GM06990 (cell line): ENCODE measurements at places on chromosomes 12 and 14.

GRCh38 chr14:22485649-22486048 lies 103.4 kb downstream of the DAD1 start:
- DNase-seq: no peak

GRCh38 chr12:29792853-29793252 lies 9.1 kb upstream of the TMTC1 start:
- no peak for DNase-seq

GRCh38 chr12:15769586-15769985 lies 19.6 kb downstream of the EPS8 start:
- DNase-seq: no peak

GRCh38 chr14:64082837-64083236 lies 211.3 kb downstream of the ESR2 start:
- no peak for DNase-seq

DNA sequence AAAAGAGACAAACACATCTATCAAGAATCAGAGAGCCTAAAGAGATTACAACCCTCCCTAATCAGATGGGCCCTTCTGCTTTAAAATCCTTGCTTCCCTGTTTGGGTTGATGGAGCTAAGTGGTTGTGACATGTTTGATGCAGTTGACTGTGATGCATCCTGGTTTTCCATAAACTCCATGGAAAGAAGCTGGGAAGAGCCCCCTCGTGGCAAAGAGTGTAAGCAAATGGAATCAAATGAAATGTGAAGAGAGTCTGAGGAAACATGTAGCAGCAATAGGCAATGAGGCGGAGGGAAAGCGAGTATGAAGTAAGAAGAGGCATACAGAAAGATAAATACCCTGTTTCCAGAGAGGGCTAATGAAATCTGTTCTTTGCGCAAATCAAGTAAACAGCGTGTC lies 70.4 kb upstream of the SLCO1C1 start:
- DNase-seq: no peak

DNA sequence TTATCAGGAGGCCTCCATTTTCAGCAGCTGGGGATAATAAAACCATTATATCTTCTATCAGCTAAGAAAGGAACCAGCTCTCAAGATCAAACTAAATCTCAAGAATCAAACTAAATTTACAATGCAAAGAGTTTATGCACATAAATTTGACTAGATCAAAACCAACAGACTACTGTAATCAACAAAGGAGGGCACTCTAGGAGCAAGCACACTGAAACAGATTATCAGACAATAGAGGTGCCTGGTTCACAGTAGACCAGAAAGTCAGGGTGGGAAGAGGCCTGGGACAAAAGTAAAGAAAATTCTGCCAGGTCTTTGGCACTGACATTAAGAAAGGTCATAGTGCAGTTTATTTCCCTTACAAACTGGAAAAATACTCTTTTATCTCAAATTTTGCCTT lies 61.0 kb downstream of the HECTD4 start:
- DNase-seq: no peak

GRCh38 chr12:72677139-72677538 lies 405.0 kb downstream of the TRHDE start:
- DNase-seq: no peak

DNA sequence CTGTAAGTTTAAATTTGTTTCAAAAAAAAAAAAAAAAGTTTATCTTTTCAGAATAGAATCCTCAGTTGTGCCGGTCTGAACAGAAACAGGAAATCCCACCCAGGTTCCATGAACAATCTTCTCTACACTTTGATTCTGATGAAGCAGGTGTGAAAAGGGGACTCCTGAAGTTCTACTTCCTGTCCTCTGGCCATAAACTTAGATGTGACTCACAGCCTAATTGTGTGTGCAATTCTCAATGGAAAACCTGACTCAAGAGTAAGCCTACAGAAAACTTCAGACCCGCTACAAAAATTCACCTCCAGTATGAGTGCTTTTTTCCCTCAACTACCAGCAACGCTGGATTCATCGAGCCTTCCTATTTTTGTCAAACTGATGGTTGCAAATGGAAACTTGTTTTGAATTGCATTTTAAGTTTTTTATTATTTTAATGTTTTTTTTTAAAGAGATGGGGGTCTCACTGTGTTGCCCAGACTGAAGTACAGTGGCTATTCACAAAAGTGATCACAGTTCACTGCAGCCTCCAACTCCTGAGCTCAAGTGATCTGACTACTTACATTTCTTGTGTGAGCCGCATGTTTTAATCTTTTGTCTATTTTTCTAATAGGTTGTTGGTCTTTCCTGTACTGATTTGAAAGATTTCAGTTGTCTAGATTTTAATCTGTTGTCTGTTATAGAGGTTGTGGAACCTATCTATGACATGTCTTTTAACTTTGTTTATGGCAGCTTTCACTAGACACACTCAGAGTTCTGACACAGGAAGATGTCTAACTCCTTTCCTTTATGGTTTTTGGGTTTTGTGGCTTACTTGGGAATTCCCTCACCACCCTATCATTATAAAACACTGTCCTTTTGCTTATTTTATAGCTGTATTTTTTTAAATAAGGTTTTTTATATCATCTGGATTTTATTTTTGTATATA lies 37.6 kb downstream of the ATG14 start:
- no peak for DNase-seq

DNA sequence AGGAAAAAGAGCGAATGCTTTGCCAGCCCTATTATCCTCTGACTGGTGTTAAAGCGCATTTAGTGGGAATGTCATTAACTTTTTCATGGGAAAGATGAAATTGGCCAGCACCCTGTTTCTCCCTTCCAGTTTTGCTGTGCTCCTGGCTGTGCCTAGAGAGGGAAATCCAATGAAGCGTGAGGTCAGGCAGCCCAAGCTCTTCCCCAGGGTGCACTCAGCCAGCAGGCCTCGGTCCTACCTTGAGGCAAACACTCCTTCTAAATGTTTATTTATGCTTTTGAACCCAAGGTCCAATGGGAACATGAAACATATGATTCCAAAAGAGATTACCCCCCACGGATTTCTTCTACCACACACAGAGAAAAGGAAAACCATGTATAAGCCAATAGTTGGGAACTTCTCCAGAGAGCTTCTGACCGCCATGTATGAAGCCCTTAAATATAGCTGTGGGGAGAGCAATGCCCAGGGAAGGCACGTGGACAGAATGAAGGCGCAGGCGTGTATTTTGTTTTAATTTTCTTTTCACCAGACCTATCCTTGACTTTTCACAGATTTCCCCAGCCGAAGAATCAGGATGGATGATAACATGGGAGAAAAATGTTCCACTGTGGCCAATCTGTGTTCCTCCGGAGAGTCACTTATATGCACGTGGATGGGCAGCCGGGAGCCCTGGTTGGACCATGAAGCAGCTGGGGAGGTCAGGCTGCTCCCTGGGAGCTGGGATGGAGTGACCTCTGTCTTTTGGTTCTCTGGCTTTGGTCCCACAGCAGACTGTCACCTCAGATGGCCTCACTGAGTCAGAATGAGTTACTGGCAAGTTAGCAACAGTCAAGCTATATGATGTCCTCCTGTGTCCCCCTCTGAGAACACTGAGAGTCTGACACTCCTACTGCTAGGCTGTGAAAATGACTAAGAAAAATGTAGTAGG lies 37.3 kb downstream of the GPR135 start:
- no peak for DNase-seq

DNA sequence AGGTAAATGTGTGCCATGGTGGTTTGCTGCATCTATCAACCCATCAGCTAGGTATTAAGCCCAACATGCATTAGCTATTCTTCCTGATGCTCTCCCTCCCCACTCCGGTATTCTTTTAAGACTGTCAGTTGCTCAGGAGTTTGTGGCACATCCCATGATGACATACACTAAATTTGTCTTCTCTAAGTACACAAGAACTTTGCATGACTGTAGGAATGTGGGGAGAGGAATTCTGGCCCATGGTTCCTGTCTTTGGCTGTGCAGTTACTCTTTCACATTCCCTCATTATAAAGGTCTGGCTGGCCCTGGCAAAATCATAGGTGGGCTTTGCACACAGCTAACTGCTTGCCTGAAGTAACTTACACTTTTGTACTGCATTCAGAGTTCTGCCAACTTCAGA lies 30.3 kb downstream of the HMGA2 start:
- DNase-seq: no peak

DNA sequence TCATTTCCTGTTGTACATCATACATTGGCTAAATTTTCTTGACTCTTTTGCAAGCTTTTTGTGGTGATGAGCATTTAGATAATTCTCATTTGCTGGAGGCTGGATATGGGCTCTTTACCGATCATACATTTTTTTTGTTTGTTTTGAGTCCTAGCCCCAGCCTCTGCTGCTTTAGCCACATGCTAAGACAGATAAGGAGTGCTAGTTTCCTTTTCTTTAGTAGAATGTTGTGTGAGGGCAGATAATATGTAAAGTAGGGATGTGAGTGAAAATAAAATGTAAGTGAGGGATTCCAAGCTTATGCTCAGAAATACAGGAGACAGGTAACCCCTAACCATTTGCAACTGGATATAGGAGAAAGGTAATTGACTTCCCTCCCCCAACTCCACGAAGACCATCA lies 405.7 kb downstream of the TRHDE start:
- no peak for DNase-seq

DNA sequence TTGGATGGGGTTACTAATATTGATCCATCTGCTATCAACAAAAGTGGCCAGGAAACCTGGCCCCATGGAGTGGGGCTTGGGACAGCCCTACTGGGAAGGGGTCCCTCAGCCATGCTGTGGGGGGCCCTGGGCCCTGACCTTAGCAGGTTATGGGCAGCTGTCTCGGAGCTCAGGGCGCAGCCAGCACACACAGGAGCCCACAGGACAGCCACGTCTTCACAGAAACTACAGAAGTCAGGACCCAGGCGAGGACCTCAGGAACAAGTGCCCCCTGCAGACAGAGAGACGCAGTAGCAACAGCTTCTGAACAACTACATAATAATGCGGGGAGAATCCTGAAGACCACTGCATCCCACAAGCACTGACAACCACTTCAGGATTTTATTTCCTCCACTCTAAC lies 11.9 kb upstream of the FKBP11 start:
- no peak for DNase-seq

GRCh38 chr12:117143008-117143532 lies 43.9 kb upstream of the TESC start:
- peak; percentile 48 for DNase-seq

DNA sequence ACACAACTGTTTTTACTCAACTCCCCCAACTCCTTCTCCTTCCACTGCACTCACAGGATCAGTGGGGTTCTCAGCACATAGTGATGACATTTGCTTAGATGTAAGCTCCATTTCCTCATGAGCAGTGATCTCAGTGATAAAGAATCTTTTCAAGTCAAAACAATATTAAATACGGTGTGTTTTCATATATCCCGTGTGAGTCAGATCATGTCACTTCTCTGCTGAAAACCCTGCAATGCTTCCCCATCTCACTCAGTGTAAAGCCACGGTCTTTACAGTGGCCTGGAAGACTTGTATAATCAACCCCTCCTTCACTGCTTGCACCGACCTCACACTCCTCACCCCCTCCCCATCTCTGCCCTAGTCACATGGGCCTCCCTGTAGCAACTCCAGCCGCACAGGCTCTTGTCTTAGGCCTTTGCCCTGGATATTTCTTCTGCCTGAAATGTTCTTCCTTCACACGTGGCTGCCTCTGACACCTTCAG lies 149.7 kb upstream of the ARHGAP5 start:
- no peak for DNase-seq

GRCh38 chr14:61749867-61750266 lies 12.4 kb upstream of the SNAPC1 start:
- no peak for DNase-seq

DNA sequence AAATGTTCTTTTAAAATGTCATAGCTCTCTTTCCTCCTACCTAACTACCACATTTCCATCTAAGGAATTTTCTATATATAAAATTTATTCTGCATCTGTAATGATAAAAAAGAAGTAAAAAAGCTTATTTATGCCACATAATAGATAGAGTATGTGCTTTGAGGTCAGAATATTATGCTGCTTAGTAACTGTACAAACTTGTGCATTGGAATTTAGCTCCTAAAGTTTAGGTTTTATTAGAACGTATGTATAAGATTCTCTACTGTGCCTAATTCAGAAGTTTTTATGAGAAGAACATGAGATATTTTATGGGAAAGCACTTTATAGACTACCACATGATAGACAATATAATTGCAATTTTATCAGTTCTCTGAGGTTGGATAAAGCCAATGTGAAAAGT lies 384.6 kb downstream of the SLC16A7 start:
- DNase-seq: no peak

GRCh38 chr12:130818272-130818634 lies 20.8 kb downstream of the STX2 start:
- no peak for DNase-seq

DNA sequence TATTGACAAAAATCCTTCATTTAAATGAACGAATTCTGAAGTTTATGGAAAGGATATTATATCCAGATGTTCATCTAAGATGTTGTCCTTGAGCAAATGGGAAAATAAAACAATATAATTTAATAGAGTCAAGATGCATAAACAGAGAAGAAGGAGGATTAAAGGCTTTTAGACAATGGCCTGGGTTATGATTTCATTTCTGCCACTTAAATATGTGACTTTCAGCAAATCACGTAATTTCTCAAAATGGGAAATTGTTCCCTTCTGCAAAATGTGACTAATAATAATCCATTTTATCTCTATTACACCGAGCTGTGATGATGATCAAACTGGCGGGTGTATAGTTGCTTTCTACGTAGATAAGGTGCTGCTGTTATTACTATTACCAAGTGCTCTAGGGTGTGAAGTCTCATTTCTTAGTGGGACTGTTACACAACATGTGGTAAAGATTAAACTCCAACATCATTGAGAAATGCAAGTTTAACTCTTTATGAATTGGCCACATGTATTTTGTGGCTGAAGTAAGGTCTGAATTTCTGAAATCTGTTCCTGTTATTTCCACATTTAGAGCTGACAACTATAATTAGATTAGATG lies 157.0 kb downstream of the MYRFL start:
- no peak for DNase-seq

GRCh38 chr12:3913278-3913677 lies 40.1 kb upstream of the PARP11 start:
- DNase-seq: no peak

DNA sequence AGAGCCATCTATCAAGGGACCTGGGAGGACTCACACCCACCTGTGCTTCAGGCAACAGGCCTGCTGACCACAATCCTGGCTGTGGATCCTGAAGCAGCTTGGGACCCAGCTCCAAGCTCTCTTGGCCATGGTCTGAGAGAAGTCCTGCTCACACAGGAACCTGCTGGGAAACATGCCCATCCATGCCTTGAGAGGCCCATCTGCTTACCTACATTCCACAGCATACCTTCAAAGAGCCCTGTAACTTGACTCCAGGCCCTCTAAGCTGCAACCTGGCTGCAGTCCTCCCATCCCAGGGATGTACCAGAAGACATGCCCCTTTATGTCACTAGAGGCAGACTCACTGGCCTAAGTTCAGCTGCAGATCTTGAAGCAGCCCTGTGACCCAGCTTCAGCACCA lies 61.7 kb upstream of the AMIGO2 start:
- DNase-seq: no peak

DNA sequence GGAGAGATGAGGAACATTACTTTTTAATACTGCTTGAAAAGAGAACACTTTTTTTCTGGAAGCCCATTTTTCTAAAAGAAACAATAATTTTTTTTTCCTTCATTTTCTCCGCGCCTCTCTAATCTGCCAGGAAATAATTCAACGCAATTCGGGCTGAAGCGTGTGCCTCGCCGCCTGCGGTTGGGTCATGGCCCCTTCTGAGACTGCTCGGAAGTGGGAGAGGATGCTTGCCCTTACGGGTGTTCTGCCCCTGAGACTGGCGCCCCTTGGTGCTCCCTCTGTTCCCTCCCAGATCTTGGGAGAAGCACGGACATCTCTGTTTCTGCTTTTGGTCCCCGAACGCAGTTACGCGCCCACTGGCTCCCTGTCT lies 332 bp upstream of the TBC1D30 start:
- DNase-seq: no peak
